ENCODE measurements at places on chromosomes 11 and 22.

GRCh38 chr11:107592813-107593212 is 1.9 kb downstream of the ELMOD1 start:
- no peak for DNase-seq

GRCh38 chr11:83723999-83724398 is 437.8 kb upstream of the CCDC90B start:
- peak; percentile 62 for DNase-seq

DNA sequence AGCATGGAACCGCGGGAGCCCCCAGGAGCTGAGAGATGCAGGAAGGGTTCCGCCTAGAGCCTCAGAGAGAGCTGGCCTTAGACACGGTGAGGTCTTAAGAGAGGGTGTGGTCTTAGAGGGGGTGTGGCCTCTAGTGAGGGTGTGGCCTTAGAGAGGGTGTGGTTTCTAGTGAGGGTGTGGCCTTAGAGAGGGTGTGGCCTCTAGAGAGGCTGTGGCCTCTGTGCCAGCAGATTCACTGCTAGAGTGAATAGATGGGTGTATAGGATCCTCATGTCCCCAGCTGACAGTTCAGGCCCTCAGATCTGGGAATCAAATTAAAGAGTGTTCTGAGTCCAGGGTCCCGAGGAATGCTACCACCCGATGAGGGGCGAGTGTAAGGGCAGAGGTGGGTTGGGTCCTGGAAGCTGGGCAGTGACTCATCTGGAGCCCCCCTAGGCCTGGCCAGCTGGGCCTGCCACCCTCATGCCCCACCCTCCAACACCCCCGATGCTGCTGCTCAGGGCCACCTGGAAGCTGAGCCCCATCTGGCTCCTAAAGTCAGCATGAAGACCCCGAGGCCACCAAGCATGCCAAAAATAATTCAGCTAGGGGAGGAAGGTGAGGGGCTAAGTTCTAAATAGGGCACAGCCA is 49.5 kb downstream of the IGF2 start:
- peak; percentile 35 for DNase-seq

- no peak for DNase-seq
Observed at GRCh38 chr11:79949574-79949973, 508.7 kb upstream of the TENM4 start.

DNA sequence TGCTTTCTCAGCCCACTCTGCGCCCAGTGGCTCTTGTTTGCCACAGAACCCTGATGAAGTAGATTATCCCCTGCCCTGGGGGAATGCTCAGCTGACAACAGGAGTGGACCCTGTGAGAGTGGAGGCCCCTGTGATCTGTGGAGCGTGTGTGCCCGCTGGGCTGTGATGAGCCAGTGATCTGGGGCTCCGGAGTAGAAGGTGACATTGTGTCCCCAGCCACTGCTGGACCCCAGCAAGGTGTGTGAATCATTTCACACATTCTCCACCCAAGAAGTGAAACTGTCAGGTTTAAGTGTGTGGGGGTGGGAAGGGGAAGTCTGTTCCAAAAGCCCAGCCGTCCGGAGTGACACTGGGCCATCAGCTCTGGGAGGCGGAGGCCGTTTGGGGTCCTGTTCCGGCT is 33.1 kb upstream of the GRAMD4 start:
- no peak for DNase-seq
